Fibroblast of pulmonary artery (primary cell): ENCODE measurements at places on chromosomes 2 and 18.

DNA sequence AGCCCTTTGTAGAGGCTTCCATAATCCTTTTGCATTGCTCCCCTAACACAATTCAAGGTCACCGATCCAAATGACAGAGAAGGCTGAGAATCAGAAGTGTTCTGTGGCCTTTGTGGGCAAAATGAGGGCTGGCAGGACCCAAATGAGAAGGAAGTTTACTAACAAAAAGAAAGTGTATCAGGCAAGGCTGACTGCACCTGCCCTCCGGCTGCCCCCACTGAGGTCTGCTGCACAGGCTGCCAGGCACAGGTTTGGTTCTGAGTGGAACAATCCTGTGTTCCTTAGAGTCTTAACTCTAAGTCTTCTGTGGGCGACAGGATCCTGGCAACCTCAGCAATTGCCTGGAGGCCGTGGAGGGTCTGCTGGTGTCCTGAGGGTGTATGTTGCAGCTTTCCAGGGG lies 568.5 kb downstream of the CMPK2 start:
- no peak for DNase-seq

GRCh38 chr18:23902396-23902795 lies 112.2 kb upstream of the TTC39C start:
- DNase-seq: no peak

DNA sequence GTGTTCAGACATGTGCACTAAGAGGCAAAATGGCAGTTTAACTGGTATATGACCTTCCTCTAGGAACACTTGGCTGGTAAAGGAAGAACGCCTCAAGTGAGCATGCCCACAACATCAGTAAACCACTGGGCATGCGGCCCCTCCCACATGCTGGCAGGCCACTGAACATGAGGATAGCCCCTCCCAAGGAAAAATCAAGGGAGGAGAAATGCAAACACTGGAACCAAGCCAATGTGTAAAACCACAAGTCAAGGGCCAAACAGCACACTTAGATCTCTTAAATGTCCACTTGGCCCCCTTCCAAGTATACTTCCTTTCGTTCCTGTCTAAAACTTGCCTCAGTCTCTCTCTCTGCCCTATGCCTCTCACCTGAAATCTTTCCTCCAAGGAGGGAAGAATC lies 980.8 kb downstream of the TSN start:
- DNase-seq: peak; percentile 44

DNA sequence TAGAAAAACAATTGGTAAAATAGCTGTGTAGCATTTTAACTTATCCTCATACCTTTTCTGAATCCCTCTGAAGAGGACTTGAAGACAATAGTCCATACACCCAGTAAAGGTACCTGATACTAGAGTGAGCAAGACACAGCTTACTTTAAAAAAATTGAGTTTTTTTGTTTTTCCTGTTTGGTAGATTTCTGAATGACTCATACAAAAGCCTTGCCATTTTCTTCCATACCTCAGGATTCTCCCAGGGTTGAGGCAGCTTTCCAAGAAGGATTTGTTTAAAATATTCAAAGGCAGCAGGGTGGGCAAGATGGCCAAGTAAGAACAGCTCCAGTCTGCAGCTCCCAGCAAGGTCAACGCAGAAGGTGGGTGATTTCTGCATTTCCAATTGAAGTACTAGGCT lies 551.0 kb upstream of the LRATD1 start:
- DNase-seq: no peak

DNA sequence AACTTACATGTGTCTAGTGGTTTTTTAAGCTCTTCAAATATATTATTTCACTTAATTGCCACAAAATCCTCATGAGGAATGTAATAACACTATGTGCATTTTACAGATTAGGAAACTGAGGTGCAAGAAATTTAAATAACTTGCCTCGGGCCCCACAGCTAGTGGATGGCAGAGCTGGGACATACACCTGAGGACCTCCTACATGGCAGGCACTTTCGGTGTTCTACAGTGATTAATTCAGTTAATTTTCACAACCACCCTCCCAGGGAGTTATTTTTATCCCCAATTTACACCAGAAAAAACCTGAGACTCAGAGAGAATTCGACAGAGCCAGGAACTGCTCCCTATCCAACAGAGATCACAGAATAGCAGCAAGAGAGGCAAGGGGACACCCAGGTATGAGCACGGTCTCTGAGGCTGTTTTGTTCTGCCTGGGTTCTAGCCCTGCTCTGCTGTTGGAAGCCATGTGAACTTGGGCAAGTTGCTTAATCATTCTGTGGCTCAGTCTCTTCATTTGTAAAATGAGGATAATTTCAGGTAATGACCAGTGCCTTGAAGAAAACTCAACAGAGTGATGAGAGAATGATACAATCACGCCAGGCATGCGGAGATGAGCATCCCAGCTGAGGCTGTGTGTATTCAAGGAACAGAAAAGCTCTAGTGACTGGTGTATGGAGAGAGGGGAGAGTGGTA lies 82.3 kb downstream of the MYCN start:
- DNase-seq: no peak

- no peak for DNase-seq
Measured at GRCh38 chr2:84649487-84650142, 133.3 kb downstream of the DNAH6 start.

GRCh38 chr2:77831471-77831870 lies 309.3 kb upstream of the LRRTM4 start:
- no peak for DNase-seq

GRCh38 chr2:100113990-100114433 lies 28.4 kb downstream of the AFF3 start:
- no peak for DNase-seq

- DNase-seq: no peak
Measured at GRCh38 chr2:142495141-142495540, 364.3 kb upstream of the LRP1B start.

DNA sequence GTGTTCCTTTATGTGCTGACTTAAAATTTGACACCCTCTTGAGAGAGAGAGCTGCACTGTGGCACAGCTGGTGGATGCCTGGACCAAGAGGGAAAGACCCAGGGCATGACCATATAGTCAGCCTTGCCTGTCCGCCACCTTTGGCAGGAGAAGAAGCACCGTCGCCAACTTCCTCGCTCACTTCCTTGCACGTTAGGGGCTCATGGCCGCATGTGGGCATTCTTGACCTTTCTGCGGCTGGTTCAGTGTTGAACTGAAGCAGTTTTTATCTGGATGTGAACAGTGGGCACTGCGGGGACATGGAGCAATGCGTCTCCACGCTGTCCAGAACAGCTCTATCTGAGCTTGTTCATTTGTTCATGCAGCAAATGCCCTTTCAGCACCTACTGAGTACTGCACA lies 66.9 kb downstream of the TRAPPC12 start:
- no peak for DNase-seq

- DNase-seq: no peak
Measured at GRCh38 chr2:184610891-184611290, 12.6 kb downstream of the ZNF804A start.

DNA sequence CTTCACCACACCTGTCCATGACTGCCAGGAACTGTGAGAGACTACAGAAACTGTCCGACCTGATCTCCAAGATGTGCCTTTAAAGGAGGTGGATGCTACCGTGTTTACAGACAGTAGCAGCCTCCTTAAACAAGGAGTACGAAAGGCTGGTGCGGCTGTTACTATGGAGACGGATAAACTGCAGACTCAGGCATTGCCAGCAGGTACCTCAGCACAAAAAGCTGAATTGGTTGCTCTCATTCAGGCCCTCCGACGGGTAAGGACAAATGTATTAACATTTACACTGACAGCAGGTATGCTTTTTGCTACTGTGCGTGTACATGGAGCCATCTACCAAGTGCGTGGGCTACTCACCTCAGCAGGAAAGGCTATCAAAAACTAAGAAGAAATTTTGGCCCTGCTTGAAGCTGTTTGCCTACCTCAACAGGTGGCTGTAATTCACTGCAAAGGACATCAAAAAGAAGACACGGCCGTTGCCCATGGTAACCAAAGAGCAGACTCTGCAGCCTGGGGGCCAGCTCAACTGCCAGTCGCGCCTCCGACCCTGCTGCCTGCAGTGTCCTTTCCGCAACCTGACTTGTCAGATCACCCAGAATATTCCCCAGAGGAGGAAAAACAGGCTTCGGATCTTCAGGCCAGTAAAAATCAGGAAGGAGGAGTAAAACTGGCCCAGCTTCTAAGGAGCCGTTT lies 30.9 kb downstream of the SKA1 start:
- no peak for DNase-seq

- peak; percentile 89 for DNase-seq
Measured at GRCh38 chr2:182672466-182673165, 43.4 kb upstream of the DNAJC10 start.
